ENCODE measurements at places on chromosomes 4 and X.

DNA sequence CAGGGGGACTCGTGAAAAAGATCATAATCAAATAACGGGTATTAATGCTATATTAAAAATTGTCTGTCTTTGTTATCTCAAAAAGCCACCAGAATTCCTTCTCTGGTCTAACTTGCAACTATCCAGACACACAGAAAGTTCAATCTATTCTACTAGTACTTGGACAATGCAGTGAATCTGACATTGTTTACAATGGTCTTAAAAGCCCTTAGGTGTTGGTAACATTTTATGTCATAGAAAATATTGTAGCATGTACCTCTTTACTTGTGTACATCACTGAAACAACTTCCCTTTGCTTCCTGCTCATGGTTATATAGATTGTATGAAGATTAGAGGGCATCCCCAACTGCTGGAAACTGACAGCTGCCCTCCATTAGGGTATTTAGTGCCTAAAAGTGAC is 71.1 kb upstream of the PPP3CA start:
- DNase-seq: no peak

DNA sequence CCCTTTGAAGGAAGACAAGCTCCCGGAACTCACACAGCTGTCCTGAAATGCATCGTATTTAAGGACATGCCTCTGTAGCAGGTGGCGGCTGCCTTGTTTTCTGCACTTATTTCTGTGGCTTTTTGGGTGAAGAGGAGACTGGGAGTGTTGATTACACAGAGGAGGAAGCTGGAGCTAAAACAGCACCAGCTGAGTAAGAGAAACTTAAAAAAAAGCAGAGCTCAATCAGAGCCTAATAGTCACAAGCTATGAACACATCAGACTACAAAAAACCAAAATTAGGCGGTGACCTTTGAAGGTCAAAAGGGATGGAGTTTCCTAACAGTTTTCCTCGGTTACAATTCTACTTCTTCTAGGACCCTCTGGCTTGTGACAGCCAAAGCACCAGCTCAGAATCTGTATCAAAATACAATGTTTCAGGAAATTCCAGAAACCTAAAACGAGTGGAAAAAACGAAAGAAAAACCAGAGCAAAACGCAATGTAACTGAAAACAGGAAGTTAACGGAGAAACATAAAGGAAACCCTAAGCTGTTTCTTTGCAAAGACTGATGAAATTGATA is 13.5 kb downstream of the PRKX start:
- DNase-seq: no peak

DNA sequence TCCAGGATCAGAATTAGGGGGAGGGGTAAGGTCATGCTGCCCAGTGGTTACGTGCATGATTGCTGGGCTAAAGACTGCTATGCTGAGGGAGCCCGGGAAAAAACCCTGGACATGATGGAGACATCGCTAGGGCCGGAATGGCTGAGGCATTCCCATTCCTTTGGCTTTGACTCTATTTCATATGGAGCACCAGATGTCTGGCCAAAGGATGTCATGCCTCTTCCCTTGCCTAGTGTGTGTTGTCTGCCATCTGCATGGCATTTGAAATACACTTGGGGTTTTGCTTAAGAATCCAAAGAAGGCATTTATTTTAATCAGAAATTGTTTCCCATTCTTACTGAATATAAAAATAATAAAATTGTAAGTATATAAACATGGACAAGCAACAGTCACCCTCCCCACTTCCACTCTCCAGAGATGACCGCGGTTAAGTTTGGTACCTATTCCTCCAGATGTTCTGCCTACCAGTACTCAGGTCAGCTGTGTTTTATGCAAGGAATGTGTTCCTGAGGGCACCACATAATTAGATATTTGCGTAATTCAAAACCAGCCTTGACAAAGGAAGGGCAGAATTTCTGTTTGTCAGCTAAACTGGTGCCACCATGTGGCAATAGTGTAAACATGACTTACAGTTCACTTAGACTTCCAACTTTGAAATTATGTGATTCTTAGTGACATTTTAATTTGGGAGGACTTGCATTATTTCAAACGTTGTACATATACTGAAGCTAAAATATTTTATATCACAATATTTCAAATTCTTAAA is 105.9 kb downstream of the CT47B1 start:
- DNase-seq: no peak

GRCh38 chr4:22842360-22843018 is 149.8 kb downstream of the GBA3 start:
- DNase-seq: no peak

GRCh38 chr4:104811727-104812126 is 317.0 kb upstream of the CXXC4 start:
- DNase-seq: no peak

GRCh38 chr4:114043116-114043515 is 63.7 kb upstream of the ARSJ start:
- no peak for DNase-seq

- DNase-seq: no peak
These were observed 57.5 kb downstream of the FAM13A start for GRCh38 chr4:88999392-88999930.

DNA sequence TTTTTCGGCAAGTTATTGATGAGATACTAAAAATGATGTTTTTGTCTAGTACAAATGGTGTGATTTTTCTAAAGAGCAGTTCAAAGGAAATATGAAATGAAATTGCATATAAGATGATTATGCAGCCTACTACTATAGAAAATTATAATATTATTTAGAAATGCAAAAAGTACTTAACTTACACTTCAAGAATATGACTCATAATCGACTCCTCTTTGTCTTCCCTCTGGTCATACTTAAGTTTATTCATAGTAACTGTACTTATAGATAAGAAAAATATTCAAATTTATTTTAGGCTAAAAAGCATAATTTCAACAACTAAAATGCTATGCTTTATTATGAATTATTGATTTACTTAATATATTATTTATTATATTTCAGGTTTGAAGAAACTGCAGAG is 33.2 kb downstream of the CEP44 start:
- DNase-seq: no peak
